Naive thymus-derived CD8-positive, alpha-beta T cell (primary cell): ENCODE measurements at places on chromosomes 1 and 21.

DNA sequence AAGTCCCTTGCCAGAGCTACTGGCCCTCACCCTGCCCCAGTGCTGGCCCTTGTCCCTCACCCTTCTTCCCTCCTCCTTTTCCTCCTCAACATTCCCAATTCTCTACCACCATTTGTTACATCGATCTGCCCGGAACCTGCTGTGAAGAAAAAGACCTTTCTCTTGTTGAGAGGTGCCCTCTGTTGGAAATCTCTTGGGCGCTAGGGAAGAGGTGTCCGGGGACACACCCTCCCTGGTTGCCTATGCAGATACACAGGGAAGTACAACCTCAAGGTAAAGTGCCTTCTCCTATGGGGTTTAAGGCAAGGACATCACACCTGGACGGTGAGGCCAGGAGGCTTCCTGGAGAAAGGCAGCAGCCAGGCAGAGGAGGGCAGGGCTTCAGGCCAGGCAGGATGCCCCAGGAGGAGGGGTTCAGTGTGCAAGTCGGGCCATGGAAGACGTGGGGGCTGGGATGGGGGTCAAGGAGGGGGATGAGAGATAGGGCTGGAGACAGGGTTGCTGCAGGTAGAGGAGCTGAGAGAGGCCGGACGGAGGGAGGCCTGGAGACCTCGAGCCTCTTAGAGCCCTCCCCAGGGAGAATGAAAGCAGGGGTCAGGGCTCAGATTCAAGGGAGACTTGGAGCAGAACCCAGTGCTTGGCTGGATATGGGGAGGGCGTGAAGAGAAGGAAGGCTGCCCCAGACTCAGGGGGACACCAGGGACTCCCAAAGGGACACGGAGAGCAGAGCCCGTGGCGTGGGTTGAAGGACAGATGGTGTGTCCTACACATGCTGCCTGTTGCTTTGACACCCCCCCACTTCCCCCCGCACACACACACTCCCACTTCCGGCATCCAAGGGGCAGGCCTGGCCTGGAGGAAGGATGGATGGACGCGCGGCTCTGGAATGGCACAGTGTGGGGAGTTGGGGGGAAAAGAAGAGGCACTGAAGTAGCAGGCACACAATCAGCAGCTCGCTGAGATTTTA is 44.5 kb downstream of the RIPK4 start:
- DNase-seq, result no peak

DNA sequence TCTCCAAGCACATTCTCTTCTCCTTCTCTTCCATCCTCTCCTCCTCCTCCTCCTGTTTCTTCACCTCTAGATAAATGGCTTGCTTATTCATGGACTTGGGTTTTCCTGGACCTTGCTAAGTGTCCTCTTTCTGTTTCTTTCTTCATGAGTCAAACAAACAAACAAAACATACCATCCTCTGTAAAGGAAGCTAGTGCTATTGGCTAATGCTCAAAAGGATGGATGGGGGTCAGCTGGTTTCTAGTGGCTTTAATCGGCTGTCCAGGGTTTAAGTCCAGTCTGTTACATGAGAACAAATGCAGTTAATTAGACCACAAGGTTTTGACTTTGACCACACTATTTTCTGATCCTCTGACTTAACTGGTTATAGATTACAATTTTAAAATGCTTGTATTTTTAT is 83.8 kb upstream of the TSPAN2 start:
- no peak for DNase-seq

- no peak for DNase-seq
These were observed 119.0 kb downstream of the PEX14 start for GRCh38 chr1:10593750-10594149.

- no peak for DNase-seq
These were observed 3.0 kb downstream of the BEST4 start for GRCh38 chr1:44785029-44785380.

- DNase-seq, result no peak
These were observed 457.0 kb upstream of the PROX1 start for GRCh38 chr1:213530611-213531320.

- DNase-seq, result no peak
These were observed 110.6 kb downstream of the XCL2 start for GRCh38 chr1:168433238-168433637.

GRCh38 chr21:21624674-21625073 is 626.5 kb downstream of the NCAM2 start:
- DNase-seq, result no peak

DNA sequence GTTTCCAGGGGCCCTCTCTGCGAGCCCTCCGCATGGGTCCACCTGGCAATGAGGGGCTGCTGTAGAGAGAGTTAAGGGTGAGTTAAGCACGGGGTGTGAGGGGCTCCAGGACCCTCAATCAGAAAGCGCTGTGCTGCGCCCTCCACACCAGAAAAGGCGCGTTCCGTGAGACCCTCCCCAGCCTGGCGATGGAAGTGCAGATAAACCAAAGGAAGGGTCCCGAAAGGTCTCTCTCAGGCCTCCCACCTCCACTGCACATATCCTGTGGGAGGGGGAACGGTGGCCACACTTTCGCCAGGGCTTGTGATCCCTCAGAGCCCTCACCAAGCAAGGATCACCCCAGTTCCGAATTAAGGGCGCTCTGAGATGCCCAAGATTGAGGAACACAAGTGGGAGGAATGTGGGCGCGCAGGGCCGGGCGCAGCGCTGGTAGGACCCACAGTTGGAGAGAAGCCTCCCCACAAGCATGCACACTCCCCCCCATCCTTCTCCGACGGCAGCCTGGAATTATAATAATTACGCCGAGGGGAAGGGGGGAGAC is 1.1 kb downstream of the WNT3A start:
- no peak for DNase-seq
